Naive B cell (primary cell): ENCODE measurements at places on chromosomes 2 and 18.

DNA sequence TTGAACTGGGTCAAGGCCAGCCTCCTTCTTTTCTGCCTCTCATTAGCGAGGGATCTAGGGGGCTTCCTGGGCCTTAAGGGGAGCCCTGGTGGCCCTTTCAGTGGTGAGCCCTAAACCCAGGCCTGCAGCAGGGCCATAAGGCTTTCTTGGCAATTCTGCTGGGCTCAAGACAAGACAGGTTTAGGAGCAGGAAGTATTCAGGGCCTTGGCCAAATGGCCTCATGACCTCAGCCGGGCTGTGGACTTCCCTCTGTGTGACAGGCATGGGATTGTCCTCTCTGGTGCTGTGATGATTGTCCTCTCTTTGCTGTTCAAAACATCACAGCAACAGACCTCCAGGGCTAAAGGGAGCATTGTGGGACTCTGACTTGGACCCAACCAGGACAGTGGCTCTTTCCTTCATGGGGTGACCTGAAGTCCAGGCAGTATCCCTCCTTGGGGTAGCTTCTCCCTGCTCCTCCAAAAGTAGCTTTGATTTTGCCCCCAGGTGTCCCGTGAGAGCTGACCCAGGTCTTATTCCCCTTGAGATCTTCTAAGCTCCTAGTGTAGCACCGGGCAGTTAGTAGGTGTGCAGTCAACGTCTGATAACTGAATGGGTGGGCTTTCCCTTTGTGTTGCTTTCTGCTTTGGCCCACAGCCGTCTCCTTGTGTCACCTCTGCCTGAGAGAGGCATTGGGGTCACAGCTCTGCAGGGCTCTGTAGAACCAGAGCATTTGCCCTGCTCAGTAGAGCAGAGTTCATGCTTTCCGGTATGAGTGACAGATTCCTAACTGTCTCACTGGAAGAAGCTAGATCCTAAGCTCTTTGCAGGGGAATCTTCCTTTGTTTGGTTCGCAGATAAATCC lies 14.7 kb downstream of the FOSL2 start:
- no peak for DNase-seq

DNA sequence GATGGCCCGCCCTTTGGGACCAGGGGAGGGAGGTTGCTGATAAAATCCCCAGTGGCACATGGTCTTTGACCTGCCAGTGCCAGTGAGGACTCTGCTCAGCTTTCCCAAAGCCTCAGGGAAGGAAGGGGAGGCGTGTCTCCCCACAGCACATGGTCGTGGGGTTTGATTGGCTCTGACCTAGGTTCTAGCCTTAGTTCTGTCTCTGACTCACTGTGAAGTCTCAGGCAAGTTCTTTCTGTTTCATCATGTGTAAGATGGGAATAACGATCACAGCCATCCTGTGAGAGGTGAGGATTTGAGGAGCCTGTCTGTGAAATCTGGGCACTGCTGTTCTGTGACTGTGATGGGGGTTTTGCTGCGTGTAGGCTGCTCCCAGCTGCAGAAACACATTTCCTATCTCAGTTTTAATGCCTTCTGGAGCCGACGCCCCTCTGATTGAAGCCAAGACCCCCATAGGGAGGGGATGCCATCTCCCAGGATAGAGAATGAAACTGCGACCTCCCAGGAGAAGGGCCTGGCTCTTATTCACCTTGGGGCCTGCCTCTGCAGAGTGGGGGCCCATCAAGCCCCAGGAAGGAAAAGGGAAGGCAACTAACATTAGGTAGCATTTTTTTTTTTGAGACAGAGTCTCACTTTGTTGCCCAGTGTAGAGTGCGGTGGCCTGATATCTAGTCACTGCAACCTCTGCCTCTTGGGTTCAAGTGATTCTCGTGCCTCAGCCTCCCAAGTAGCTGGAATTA lies 84.0 kb downstream of the DDX1 start:
- DNase-seq, result no peak

DNA sequence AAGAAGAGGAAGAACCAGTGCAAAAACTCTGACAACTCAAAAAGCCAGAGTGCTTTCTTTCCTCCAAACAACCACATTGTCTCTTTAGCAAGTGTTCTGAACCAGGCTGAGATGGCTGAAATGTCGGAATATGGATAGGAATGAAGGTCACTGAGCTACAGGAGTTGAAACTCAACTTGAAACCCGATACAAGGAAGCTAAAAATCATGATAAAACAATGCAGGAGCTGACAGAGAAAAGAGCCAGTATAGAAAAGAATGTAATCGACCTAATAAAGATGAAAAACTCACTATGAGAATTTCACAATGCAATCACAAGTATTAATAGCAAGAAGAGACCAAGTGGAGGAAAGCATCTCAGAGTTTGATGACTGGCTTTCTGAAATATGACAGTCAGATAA lies 15.0 kb upstream of the EIF2AK3 start:
- no peak for DNase-seq

DNA sequence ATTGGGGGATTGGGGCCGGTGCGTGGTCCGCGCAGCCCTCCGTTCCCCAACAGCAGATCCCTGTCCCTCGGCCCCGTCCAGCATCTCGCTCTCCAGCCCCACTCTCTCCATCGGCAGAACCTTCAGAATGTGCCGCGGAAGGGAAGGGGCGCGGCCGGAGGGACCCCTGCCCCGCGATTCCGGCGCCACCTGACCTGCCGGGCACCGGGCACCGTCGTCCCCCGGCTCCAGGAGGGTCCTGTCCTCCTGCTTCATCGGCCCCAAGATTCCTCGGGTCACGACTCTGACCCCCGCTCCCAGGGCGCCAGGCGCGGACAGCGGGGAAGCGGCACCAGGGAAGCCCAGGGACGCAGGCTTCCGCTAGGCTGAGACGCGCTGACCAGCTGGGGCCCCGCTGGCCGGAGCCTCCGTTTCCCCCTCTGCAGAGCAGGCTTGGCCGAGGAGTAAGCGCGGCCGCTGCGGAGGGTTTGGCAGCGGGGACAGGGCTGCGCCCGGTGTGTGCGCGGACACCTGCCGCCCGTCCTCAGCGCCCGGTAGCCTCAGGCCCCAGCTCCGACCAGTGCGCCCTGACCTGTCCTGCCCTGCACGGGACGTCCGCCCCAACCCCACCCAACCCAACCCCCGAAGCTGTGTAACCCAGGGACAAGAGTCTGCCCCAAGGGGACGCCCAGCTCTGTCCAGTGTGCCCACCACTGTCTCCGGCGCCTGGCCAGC lies 16.8 kb upstream of the BOK start:
- no peak for DNase-seq

DNA sequence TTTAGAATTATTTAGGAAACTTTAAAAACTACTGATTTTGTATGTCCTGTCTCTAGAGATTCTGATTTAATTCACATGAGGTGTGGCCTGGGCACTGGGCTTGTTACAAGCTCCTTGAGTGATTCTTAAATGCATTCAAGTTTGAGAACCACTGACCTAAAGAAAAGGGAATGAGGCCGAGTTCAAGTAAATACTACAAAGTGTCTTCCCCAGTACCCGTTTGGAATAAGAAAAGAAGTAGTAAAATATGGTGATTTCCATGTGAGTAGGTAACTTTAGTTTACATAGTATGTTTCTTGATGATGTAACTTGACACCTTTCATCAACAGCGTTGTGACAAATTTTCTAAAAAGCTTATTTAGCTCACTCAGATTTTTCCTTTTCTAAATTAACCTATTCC lies 1022.9 kb upstream of the NRXN1 start:
- no peak for DNase-seq

DNA sequence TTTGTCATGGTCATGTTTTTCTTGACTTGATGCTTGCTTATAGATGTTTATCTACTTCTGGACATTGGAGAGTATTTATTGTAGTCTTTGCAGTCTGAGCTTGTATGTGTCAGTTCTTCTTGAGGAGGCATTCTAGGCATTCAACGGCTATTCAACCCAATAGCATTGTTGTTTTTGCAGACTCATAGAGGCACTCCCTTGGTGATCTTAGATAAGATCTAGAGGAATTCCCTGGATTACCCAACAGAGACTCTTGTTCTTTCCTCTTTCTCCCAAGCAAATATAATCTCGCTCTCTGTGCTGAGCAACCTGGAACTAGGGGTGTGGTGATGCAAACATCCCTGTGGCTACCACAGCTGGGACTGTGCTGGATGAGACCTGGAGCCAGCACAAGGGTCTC lies 40.4 kb downstream of the SYT4 start:
- DNase-seq, result no peak

DNA sequence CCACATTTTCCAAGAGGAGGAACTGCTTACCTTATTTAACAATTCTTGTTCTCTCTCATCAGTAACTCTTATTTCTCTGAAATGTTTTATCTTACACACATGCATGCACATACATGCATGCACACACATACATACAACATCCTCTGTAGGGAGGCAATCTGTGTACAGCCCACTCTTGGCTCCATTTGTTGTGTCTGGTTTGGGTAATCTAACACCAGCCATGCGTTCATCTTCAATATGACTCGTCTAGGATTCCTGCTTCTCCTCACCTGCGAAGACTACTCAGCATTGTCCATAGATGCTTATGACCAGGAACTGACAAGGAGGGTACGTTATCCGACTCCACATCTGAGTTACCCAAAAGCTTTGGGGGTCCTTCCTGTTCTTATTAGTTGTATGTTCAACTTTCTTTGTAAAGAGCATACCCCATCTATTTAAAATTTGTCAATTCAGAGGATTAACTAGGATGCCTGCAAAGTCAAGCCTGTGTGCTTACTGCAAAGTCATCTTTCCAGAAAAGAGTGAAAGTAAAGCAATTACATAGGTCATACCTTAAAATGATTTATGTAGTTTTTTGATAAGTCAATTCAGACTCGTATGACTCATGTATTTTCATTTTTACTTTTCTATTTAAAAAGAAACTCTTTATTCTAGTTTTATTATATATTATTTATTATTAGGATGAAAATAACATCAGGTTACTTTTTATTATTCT lies 18.2 kb downstream of the LYPD6B start:
- no peak for DNase-seq
